ENCODE measurements at places on chromosomes 1 and 21.

DNA sequence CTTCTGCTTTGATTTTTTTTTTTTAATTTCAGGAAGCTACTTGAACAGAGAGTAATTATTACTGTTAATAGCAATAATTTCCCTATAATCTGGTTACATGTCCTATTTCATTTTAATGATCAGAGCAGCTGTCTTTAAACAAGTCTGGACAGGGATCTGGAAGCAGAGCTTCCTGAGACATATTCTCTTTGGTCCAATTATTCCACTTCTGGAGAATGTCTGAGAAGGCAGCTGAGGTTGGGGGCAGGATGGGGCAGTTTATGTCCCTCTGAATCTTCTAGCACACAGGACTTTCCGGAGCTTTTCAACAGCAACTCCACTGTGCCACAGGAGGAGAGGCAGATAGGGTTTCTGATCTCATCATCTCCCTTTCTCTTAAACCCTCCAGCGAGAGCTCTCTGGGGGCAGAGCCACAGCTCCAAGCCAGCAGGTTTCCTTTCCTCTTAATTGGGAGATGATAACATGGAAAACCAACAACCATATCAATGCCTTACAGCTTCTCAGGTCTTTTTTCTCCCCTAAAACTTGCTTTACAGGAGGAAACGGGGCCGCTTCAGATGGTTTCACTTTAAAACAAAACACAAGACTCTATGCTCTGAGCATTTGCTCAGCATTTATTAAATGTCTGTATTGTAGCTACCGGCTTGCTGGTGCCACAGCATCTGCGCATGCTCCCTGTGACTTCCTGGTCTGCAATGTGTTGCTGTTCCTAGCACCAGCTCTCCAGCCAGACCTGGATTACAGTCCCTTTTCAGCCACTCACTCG, 425.7 kb upstream of the USP24 start:
- peak overlapping the region; percentile 34 for H3K4me3 ChIP-seq
- H3K4me1 ChIP-seq, result peaks cover 7% of the 10 kb centered on the region
- peak overlapping the region; percentile 59 for H3K27ac ChIP-seq
- peak; percentile 90 for DNase-seq

DNA sequence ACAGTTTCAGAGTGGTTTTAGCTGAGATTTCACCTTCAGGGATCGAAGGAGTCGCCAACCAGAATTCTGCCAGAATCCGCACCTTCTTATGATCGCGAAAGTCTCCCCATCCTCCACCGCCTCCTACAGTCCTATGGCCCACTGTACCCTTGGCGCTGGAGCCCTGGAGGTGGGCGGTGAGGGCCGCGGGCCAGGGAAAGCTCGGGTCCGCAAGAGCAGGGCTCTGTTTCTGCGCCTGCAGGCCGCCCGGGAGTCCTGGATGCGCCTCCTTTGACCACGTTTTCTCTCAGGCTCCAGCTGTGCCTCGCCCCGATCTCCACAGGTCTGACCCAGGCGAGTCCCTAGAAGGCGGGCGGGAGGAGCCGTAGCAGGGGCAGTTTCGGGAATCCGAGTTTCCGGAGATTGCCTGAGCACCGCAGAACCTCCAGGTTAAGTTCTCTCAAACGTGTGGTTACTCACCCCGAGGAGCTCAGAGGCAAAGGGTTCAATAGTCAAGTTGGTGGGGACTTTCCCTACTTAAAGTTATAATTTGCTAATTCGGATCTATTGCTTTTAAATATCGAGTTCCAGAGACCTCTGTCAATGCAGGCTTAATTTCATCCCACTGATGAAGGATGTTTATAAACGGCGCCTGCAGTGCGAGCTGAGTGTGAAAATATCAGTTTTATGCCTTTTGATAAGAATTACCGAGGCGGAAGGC, 3.2 kb upstream of the LHX8 start:
- no peaks in the 10 kb centered on the region for H3K36me3 ChIP-seq
- H3K4me3 ChIP-seq, result no peak overlapping the region
- no peak for DNase-seq
- no peak overlapping the region for H3K27ac ChIP-seq

- no peaks in the 10 kb centered on the region for H3K36me3 ChIP-seq
- no peak overlapping the region for H3K4me3 ChIP-seq
- no peak for DNase-seq
- no peak overlapping the region for H3K27ac ChIP-seq
Measured at GRCh38 chr1:78980511-78980910, 26.0 kb downstream of the ADGRL4 start.

DNA sequence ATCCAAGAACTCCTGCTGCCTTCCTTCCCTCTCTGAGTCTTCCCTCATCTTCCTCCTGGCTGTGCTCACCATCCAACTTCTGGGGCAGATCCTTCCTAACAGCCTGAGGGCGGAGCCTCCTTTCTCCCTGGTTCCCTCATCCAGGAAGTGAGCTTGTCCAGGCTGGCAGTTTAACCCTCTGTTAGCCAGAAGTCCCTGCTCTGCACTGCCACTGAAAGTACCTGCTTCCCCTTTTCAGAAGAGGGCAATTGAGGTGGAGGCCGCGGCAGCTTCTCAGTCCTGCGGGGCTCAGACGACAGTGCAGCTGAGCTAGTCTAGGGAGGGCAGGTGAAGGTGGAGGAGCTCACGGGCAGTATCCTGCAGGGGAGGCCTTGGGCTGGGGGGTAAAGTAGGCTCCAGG, 149.1 kb downstream of the FCRL5 start:
- H3K27ac ChIP-seq, result no peak overlapping the region
- no peaks in the 10 kb centered on the region for H3K4me1 ChIP-seq
- H3K27me3 ChIP-seq, result no peaks in the 10 kb centered on the region
- no peaks in the 10 kb centered on the region for H3K36me3 ChIP-seq

GRCh38 chr21:8989721-8990325, 1531.6 kb upstream of the TPTE start:
- H3K27me3 ChIP-seq, result peaks cover 55% of the 10 kb centered on the region
- H3K4me3 ChIP-seq, result no peak overlapping the region
- peak; percentile 92 for DNase-seq

- peaks cover 4% of the 10 kb centered on the region for H3K4me1 ChIP-seq
- H3K27me3 ChIP-seq, result peaks cover under 1% of the 10 kb centered on the region
- no peaks in the 10 kb centered on the region for H3K36me3 ChIP-seq
- no peak overlapping the region for H3K4me3 ChIP-seq
- DNase-seq, result no peak
Measured at GRCh38 chr1:22717037-22717760, 6.6 kb downstream of the EPHB2 start.

DNA sequence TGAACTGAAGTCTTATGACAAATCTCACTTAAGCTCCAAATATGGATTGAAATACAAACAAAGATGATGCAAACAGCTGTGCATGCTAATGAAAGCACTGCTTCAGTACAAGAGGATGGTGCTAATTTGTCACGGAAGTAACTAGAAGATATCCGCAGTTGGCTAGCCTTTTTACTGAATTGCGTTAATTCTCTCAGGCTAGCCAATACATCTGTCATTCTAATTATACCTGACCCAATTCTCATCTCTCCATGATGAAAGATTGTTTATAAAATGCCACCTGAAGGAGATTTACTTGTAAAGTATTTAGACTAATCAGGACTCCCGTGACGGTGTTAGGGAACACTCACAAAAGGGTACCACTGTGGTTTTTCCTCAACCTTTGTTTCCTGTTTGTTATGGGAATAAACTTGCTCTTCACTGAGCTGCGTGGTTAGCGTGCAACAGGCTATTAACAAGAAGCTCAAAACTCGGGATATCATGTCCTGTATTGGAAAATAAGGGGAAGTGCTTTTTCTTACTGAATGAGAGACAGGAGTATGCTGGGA, 162.5 kb downstream of the APP start:
- H3K4me1 ChIP-seq, result peaks cover 11% of the 10 kb centered on the region
- no peak overlapping the region for H3K4me3 ChIP-seq
- DNase-seq, result no peak
- peak overlapping the region; percentile 53 for H3K27ac ChIP-seq
- H3K27me3 ChIP-seq, result no peaks in the 10 kb centered on the region
- peaks cover 3% of the 10 kb centered on the region for H3K36me3 ChIP-seq

GRCh38 chr1:68116643-68117235, 66.3 kb upstream of the DIRAS3 start:
- no peaks in the 10 kb centered on the region for H3K27me3 ChIP-seq
- no peaks in the 10 kb centered on the region for H3K36me3 ChIP-seq
- peak; percentile 81 for DNase-seq

DNA sequence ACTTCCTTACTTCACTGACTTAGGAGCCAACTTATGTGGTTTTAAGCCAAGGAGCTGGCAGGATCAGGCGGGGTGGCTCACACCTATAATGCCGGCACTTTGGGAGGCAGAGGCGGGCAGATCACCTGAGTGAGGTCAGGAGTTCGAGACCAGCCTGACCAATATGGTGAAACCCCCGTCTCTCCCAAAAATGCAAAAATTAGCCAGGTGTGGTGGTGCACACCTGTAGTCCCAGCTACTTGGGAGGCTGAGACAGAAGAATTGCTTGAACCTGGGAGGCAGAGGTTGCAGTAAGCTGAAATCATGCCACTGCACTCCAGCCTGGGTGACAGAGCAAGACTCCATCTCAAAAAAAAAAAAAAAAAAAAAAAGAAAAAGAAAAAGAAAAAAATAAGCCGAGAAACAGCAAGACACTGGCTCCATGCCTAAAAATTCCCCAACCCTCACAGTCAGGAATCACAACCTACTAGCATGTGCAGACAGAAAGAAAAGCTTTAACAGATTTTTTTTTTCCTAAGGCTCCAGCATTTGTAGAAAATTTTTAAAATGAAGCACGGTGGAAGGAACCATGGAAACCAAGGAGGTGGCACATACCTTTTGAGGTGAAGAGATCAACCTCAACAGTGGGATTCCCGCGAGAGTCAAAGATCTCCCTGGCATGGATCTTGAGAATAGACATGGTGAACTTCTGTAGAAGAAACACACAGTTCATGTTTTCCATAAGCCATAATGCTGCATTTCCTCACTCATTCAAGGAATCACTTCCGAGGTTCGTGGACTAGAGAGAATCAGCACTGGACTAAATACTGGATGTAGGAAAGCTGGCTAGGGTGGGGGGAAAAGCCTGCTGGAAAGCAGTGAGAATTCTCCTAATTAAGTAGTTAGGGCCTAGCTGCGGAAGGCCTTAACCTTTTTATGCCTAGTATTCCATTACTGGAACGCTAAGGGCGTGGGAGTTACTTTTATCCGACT, 4.0 kb downstream of the ENO1 start:
- no peak overlapping the region for H3K4me3 ChIP-seq
- peaks cover 23% of the 10 kb centered on the region for H3K36me3 ChIP-seq
- H3K27ac ChIP-seq, result peak overlapping the region; percentile 75
- H3K4me1 ChIP-seq, result peaks cover 89% of the 10 kb centered on the region
- no peaks in the 10 kb centered on the region for H3K27me3 ChIP-seq

DNA sequence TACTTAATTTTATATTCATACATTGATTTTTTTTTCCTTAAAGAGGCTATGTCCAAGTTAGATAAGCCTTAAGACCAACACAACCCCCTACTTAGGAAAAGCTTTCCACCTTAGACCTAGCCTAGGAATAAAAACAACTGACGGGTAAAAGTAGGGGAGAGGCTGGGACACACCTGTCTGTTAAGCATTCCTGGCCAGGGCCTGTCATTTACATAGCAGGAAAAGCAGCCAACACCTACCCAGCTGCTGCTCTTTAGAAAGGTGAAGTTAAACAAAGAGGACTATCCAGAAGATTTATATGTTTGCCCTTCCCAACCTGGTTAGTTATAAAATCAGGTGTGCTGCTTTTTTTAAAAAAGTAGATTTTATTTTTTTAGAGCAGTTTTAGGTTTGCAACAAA, 29.1 kb upstream of the SAMD13 start:
- H3K27me3 ChIP-seq, result no peaks in the 10 kb centered on the region
- H3K4me3 ChIP-seq, result no peak overlapping the region
- H3K4me1 ChIP-seq, result no peaks in the 10 kb centered on the region
- DNase-seq, result no peak
